ENCODE measurements at places on chromosomes 16 and 17.

- no peak for DNase-seq
These were observed 19.8 kb downstream of the RAD51D start for GRCh38 chr17:35099908-35100307.

GRCh38 chr17:72113751-72114150 is 7.1 kb upstream of the SOX9 start:
- DNase-seq: no peak

DNA sequence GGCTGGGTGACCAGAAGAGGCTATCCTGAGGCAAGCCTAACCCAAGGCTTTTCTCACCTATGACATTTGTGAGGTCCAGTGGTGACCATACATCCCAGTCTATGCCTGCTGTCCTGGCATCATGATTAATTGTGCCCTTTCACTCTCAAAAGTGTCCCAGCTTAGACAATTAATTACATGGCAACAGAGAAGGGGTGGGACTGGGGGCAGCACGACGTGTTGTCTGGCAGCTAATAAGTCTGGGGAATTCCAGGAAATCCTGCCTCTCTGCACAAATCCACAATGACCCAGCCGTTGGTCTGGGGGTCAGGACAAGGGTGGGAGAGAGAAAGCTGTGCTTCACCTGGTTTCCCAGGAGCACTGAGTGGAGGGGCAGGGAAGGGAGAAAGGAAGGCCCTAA is 14.0 kb upstream of the MTMR4 start:
- no peak for DNase-seq

GRCh38 chr16:67000384-67001351 is 12.3 kb downstream of the CES4A start:
- DNase-seq: peak; percentile 86

DNA sequence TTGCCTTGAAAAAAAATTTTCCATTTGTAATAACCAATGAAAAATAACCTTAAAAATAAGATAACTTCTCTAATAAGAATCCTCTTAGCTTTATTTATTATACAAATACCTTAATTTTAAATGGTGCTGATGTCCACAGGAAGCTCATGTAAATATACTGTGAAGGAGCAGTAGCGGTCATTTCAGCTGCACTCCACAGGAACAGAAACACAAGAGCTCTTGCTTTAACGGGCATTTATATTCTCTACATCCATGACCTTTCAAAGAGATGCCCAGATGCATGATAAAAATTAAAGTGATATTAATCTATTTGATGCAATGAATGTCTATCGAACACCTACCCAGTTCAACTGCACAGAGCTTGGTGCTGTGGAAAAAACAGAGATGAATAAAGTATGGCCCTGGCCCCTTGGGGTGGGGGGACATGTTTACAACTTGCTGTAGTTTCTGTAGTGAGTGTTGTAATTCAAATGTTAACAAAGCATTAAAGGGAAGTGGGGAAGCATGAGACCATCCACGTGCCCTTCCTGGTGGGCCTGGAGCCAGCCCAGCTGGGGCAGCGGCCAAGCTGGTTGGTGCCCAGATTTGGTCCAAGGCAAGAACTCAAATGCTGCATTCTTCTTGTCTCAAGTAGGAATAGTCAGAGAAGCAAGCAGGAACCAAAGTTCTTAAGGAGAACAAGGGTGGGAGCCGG is 47.9 kb downstream of the IQCK start:
- no peak for DNase-seq

DNA sequence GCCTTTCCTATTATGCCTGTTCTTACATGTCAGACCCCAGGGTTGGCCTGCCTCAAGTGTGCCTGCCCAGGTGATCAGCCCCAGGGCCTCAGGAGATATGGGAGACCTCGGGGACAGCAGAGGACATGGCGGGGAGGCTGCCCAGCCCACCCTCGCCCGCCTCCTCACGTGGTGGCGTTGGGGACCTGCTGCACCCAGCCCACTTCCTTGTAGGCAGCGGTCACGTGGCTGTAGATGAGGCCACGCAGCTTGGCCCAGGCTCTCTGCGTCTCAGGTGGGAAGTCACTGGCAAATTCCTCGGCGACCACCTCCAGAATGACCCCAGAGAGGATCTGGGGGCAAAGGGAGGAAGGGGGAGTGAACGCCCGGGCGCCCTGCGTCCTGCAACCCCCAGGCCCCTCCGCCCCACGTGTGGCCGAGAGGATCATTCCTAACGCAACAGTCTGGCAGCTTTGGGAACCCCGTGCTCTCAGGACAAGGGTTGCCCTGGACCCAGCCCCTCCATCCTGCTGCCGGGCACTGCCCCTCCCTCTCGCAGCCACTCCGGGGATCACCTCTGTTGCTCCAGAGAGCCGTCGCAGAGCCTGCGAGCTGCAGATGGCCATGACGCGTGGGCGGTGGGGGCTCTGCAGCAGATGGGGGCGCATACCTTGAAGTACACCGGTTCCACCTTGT is 6.6 kb downstream of the CYGB start:
- DNase-seq: no peak

DNA sequence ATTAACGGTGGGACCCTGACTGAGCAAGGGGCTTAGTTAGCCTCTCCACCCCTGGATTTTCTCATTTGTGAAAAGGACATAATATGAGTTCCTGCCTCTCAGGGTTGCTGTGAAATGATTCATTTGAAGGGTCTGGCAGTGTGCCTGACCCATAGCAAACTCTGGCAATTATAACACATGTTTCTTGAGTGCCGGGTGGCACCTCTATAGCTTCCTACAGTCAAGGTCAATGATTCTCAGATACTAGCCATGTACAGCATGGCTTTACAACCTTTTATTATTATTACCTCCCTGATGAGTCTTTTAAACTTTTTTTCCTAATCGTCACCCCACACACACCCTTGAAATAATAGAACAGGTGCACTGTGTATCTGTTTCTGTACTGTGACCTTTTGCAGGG is 42.1 kb downstream of the TMEM114 start:
- DNase-seq: no peak

DNA sequence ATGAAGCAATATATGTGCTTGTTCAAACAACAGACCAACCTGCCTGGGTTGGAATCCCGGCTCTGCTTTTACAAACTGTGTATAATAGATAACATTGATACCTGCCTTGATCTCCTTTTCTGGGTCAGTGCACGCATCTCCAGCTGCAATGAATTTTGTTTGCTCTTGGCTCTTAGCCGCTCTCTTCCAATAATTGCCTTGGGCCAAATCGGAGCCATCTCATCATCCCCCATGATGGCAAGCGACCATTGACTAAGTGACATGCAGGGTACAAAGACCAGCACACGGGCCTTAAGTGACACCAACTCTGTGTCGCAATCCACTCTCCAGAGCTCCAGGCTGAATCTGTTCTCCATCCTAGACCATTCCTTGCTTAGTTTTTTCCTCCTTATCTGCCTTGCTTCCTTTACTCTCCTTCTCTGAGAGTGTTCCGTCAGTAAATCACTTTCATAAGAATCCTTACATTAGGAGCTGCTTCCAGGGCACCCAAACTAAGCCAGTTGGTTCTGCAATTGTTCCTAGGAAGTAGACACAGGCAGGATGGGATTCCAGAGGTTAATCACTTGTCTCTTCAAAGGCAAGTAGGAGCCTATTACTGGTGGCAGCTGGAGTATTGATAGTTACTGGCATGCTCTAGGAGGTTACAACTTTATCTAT is 134.2 kb downstream of the ABCA8 start:
- no peak for DNase-seq

DNA sequence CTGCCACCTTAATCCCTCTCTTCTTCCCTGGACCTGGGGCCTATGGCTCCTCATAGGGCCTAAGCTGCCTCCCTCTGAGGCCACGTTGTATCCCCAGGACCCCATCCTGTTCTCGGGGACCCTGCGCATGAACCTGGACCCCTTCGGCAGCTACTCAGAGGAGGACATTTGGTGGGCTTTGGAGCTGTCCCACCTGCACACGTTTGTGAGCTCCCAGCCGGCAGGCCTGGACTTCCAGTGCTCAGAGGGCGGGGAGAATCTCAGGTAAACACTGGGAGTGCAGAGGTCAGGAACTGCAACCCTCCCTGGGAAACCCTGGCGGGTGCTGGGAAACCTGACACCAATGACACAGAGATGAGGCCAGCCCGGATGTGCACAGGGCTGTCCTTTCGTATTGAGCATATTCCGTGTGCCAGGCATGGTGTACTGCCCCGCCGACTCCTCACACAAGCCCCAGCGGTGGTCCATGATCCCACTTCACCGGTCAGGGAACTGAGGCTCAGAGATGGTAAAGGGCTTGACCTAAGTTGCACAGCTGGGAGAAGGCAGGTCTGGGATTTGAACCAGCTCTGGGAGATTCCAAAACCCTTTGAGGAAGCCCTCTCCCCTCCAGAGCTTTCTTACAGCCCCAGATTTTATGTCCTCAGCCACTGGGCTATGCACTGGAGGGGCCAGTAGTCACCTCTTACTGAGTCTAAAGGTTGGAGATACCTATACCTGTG is 22.9 kb downstream of the ANKRD40 start:
- DNase-seq: peak; percentile 36

GRCh38 chr16:62692685-62693084 is 656.4 kb upstream of the CDH8 start:
- no peak for DNase-seq

DNA sequence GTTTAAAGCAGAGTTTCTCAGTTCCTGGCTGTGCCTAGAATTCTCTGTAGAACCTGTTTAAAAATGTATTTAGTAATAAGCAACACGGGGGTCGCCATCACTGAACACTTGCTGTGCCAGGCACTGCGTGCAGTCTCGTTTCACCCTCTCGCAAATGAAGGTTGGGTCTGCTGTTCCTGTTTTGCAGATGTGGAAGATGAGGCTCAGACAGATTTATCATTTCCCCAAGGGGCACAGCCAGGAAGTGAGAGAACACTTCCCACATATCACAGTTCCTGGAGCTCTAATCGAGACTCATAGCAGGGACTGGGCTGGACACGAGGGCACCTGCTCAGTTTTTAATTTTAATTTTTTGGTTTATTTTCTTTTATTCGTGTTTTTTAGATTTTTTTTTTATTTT is 122.7 kb downstream of the ABCC6 start:
- DNase-seq: no peak

DNA sequence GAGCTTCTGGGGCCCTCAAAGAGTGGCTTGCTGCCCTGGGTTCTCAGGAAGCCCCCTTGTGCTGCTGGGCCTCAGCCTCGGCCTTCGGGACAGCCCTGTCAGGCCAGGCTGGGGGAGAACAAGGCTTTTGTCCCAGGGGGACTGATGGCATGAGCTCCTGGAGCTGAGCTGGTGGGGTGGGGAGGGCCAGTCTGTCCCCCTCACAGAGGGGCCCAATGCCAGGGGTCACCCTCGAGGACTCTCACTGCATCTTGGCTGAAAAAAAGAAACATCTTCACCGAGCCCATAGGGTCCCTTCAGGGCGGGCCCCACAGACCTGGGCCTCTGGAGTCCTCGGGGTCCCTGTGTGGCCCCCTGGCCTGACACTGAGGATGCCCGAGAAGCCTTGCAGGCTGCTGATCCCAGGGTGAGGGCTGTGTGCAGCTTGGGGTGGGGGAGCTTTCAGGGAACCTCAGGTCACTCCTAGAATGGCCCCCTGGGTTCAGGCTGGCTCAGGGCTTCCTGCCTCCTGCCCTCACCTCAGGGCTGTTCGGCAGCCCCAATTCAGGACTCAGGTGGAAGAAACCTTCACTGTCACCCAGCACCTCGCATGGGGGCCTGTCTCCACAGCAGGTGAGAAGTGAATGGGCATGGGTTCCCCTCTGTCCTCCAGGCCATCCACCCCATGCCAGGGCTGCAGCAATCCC is 90.5 kb downstream of the TNFRSF13B start:
- no peak for DNase-seq

DNA sequence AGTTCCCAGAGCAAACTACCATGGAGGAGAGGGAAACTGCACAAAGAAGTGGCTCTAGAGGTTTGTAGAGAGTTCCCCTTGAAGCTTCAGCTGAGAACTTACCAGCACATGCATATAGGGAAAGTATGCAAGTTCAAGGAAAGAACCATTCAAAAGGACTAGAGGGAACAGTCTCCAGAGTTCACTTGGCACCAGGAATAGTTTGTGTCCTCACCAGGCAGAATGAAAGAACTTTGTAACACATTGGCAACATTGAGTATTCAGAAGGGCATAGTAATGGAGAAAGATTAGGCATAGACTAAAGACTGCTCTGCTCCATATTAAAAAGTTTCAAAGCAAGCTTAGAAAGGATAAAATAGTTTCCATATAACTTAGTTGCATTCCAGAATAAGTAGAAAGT is 155.4 kb upstream of the TOM1L1 start:
- no peak for DNase-seq

GRCh38 chr17:78889531-78889930 is 13.5 kb downstream of the CEP295NL start:
- DNase-seq: no peak

- DNase-seq: no peak
These were observed 2.4 kb downstream of the EVI2A start for GRCh38 chr17:31318851-31319661.

DNA sequence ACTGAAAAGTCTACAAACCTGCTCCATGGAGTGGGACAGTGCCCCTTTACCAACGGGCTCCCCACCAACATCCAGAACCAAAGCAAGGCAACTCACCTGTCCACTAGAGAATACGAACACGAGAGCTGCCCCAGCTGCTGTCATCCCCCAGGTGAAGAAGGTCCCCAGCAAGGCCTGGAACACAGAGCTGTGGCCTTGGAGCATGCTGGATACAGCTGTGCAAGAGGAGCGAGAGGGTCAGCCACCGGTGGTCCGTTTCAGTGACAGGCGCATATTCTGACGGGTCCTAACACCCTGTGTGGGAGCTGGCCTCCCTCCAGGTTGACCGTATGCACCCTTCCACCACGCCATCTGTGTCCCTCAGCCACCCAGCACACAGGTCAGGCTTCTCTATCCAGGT is 3.9 kb downstream of the SLC39A11 start:
- no peak for DNase-seq

DNA sequence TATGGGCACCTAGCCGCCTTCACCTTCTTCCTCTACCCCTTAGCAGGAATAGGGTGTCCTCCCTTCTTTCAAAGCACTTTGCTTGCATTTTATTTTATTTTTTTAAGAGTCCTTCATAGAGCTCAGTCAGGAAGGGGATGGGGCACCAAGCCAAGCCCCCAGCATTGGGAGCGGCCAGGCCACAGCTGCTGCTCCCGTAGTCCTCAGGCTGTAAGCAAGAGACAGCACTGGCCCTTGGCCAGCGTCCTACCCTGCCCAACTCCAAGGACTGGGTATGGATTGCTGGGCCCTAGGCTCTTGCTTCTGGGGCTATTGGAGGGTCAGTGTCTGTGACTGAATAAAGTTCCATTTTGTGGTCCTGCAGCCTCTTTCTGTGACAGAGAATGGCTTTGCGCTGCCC is 4.6 kb downstream of the TMUB2 start:
- no peak for DNase-seq

DNA sequence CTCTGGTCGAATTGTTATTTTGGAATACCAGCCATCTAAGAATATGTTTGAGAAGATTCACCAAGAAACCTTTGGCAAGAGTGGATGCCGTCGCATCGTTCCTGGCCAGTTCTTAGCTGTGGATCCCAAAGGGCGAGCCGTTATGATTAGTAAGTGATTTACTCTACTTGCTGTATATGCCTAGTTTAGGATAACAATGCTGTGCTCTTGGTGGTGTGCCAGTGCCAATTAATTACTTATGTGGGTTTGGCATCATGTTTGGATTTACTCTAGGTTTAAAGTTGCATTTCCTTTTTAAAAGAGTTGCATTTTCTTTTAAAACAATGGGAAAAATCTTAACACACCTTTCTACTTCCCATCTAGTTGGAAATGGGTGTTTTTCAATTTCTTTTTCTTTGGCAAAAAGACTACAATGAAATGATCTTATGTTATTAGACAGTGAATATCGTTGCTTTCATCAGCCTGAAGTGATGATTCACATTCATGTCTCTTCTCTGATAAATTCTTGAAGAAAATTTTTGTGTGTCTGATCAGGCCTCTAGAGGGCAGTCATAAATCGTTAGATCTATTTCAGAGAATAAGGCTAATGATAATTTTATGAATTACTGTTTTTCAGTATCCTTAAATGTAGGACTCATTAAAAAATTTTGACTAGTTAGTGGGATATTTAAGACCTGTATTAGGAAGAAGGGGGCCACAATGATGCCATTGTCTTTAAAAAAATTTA is 5.6 kb downstream of the SF3B3 start:
- no peak for DNase-seq

All from activated effector memory CD4-positive, alpha-beta T cell treated with anti-CD3 and anti-CD28 coated beads, Interleukin-2, amount 50 U/mL, for 16 hours (primary cell).